LoVo (cell line): ENCODE measurements at places on chromosomes 2 and 18.
A peak's percentile ranks its signal among the peaks of the same experiment; 100 is the strongest.

- DNase-seq, result no peak
Measured at GRCh38 chr2:8581234-8581561, 100.7 kb upstream of the ID2 start.

GRCh38 chr2:236078297-236079255 lies 89.6 kb downstream of the GBX2 start:
- DNase-seq, result peak; percentile 93

- no peak for DNase-seq
Measured at GRCh38 chr2:86275384-86275799, 62.0 kb downstream of the REEP1 start.

- no peak for DNase-seq
Measured at GRCh38 chr2:236964291-236964690, 121.4 kb upstream of the COPS8 start.

DNA sequence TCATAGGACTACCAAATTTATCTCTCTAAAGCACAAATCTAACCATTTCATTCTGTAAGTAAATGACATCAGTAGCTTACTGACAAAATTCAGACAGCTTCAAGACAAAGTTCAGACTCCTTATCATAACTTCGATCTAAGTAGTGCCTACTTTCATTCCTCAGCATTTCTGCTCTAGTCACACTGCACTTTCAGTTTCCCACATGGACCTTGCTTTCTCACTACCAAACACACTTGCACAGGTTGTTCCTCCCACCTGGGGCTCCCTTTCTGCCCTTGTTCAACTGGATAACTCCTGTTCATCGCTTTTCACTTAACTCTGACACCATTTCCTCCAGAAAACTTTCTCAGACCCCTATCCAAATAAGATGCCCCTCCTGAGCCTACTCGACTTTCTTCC lies 22.1 kb upstream of the CCDC150 start:
- no peak for DNase-seq

- no peak for DNase-seq
Measured at GRCh38 chr18:39751161-39751560, 2185.6 kb upstream of the CELF4 start.

DNA sequence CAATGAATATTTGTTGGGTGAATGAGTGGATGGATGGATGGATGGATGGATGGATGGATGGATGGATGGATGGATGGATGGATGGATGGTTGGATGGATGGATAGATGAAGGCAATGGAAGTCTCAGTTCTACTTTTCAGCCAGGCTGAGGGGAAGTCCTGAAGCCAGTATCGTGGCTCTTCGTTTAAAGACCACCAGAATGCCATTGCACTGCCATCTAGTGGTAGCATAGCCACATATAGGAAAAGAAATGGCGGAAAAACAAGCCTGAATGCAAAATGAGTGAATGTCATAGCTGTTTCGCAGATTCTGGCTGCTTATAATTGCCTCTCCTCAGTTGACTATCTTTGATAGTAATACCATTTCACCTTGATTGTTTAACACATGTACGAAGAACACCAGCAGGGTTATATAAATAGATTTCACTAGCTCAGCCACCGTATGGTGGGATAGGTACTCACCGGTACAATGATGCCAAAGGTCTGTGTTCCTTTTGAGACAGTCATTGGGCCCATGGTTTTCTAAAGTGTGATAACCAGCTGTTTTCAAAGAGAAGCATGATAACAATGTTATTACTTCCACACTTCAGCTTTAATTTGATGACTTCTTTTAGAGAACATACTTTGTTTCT lies 62.3 kb upstream of the GREB1L start:
- DNase-seq, result peak; percentile 64

DNA sequence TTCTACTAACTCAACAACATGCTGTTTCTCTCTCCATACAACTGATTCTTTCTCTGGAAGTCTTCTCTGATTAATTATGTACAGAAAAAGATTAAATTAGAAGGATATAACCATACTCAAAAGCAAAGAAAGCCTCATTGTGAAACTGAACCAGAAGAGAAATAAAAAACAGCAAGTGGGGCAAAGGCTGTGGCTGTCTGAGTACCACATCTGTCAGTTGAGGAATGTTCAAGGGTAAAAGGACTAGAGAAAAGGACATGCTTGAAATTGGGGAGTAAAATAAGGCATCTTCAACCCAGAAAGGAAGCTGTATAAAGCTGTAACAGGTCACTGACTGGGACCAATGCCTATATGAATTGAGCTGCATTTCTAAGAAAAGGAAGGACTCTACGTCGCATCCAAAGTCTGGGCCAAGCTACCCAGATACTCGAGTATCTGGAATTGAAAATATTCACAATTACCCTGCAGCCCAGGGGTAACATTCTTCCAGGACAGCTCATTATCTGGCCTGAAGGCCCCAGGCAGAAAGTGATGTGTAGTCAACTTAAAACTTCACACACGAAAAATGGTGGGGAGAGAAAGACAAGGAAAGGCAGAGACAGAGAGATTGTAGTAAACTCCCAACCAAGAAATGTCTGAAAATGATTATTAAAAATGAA lies 356.0 kb upstream of the GALNT5 start:
- no peak for DNase-seq

DNA sequence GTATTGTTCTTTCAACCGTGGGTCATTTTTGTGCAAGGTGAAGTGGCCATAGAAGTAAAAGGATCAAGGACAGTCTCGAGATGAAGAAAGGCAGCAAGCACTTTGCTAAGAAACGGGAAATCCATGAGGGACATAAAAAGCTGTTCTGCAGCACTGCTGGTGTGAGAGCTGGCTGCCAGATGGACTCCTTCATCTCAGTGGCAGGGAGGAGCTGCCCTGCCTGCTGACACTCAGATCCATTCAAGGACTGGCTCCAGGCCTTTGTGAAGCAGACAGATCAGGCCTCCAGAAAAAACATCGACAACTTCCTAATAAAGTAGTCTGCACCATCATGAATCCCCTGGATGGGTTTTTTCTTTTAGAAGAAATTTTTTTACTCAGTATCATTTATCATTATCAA lies 29.5 kb downstream of the RMC1 start:
- DNase-seq, result no peak

DNA sequence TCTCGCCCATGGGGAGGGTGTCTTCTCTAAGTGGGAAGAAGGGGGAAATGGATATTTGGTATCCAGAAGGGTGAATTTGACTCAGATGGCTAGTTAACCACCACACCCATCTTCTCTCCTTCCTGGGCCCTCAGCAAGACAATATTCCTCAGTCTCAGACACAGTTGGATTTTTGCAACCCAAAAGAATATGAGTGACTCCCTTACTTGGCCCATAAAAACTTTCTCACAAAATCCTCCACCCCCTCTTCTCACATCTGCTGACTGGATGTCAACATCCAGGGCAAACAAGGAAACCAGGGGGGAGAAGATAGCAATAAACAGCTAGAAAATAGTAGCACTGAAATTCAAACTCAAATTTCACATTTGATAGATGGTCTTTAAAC lies 35.3 kb upstream of the GCC2 start:
- no peak for DNase-seq

DNA sequence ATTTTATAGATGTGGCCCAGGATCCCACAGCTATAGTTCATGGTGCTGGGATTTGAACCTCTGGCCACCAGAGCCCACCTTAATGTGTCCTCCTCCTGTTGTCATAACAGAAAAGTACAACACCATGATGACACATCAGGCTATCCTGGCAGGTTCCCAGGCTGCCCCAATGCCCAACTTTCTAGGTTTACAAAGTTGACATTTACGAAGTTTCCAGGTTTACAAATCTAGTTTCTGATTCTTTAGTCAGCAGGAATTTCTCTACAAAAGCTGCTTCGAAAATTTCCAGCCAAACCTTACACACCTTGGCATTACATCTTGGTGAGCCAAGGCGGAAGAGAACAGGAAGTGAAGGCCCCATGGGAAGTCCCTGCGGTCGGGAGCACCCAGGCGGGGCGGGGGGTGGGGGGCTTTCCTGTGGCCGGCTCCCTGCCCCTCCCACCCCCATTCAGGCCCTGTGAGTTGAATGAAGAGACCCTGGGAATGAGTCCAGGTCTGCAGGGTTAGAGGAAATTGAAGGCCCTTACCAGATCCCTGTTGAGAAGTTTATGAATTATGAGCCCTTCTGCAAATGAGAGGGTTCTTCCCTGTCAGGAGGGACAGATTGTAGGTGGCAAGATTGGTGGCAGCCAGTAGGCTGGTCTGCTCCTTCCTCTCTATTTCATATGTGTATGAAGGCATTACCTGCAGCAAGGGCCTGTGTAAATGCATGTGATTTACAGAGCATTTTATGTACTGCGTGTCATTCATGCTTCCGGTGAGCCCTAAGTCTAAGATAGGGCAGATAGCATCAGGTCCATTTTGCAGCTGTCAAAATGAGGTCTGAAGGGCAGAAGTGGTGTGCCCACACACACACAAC lies 11.1 kb upstream of the IL1RN start:
- no peak for DNase-seq

DNA sequence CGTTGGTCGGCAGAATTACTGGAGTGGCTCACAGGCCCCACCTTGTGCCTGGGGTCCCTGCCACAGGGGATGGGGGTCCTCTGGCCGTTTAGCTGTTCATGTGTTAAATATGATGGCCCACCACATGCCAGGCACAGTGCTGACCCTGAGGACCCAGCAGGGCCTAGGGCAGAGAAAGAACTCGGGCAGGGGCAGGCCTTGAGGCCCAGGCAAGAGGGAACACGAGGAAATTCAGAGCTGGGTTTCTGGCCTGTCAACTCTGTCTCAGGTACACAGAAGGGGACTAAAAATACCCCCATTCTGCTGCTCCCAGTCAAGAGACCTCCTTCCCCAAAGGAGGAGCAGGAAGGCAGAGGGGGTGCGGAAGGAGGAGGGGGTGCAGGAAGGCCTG lies 66.2 kb downstream of the DNMT3A start:
- no peak for DNase-seq
